ENCODE measurements at places on chromosomes 16 and 17.

DNA sequence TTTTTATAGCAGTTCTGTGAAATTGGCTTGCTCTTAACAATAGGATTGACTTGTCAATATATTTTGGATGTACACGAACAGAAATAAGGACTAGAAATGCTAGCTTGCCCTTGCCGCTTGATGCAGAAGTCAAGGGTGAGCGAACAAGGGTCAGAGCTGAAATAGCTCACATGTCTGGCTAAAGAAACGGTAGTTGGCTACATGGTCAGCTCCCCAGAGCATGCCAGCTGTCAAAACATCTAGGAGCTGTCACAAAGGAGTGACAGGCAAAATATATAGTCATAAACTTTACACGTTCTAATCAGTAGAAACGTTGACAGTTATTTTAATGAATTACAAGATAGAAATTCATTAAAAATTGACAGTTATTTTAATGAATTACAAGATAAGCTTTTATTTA is 2.9 kb upstream of the MEIOB start:
- DNase-seq: no peak

DNA sequence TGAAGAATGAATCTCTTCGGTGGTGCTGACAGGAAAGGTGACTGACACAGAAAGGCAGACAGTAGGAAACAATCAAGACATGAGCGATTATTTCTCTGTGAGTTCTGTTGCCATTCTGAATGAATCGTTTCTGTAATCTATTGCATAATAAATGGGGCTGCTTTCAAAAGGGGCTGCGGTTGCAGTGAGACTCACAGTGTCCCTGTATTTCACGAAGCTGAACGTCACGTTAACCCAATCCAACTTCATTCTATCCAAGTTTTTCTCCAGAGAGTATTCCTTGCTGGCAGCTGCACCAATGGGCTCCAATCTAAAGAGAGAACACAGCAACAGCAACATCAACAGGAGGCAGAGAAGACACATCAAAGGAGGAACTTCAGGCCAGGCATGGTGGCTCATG is 75.4 kb downstream of the DNAH3 start:
- DNase-seq: no peak

GRCh38 chr16:89149386-89149785 is 22.2 kb upstream of the CDH15 start:
- DNase-seq: no peak

DNA sequence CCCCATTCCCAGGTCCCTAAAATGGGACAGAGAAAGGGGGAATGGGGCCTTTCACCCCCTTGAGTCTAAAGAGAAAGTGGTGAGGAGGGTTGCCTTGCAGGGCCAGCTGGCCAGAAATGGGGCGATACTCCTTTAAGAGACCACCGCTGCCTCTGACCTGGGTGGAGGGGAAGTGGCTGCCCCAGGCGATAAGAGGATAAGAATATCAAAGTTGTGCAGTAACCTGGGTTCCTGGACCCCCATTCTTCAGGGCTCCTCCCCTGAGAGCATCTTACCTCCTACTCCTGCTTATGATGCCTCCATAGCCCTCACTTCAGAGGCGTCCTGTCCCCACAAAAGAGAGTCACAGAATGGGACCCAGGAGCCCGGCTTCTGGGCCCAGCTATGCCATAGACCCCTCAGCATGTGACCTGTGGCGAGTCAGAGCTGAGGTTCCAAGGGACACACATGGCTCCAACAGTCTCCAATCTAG is 5.2 kb upstream of the TSPOAP1 start:
- no peak for DNase-seq

DNA sequence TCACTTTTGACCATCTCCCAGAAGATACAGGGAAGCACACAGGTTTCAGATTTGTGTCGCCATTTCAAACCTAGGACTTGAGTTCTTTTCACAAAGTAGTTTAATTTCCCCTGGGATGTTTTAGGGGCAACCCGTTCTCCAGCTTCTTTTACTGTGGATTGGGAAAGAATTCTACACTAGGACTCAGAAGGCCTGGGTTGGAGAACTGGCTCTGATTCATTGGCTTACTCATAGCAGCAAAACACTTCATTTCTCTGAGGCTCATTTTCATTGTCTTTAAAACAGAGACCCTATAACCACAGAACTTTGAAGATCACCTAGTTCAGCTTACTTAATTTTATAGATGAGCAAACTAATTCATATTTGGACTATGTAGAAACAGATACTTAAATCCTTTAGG is 175.9 kb upstream of the SALL1 start:
- DNase-seq: no peak

GRCh38 chr17:28500712-28501379 is 5.3 kb upstream of the FOXN1 start:
- no peak for DNase-seq

DNA sequence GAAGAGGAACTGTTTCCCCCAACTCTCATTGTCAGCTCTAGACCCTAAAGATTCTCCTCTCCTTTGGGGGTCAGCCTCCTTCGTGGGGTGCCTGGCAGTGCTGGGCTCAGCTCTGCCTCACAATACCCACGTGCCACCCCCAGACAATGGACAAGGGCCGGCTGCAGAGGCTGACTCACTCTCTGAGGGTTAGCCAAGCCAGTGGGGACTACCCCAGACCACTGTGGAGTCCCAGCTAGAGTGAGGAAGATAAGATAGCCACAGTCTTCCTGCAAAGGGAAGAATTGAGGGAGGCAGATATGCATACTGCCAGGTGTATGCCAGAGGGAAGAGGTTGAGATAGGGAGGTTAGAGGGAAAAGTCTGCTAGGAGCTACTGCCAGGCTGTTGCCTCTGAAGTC is 13.5 kb upstream of the MTMR4 start:
- no peak for DNase-seq

DNA sequence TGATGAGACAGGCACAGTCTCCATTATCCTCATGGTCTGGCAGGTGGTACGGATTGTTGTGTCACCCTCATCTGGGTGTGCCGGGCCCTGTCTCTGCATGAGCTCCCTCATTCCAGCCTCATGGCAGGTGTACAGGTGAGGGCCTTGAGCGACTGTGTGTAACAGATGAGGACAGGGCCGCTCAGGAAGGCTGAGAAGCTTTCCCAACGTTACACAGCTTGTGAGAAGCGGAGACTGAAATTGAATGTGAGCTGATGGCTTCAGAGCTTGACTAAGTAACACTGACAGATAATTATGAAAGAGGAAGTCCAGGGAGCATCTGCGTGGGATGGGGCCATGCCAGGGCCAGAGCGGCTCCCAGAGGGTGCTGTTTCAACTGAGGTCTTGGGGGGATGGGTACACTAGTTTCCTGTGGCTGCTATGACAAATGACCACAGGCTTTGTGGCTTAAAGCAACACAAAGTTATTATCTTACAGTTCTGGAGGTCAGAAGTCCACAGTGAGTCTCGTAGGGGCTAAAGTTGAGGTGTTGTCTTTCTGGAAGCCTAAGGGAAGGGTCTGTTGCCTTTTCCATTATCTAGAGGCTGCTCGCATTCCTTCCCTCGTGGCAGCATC is 36.7 kb downstream of the CMIP start:
- peak; percentile 33 for DNase-seq

- no peak for DNase-seq
These were observed 23.4 kb downstream of the MAPK8IP3 start for GRCh38 chr16:1729445-1729844.

- no peak for DNase-seq
These were observed 864 bp upstream of the CTCF start for GRCh38 chr16:67561501-67561823.

DNA sequence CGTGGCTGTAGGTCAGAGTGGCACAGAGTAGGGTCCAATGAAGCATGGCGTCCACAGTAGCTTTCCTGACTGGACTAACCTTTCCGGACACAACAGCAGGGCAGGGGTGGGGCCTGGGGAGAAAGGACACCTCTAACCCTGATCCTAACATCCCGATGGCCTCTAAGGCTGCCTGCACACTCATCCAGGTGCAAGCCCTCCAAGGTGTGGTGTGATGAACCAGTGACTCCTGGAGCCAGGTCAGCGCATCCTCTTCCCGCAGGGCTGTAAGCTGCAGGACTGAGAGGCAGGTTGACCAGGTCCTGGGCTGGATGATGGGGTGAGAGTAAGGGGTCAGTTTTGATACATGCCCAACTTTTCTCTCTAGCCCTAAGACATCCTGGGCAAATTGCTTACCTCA is 3.1 kb upstream of the ERBB2 start:
- DNase-seq: no peak

DNA sequence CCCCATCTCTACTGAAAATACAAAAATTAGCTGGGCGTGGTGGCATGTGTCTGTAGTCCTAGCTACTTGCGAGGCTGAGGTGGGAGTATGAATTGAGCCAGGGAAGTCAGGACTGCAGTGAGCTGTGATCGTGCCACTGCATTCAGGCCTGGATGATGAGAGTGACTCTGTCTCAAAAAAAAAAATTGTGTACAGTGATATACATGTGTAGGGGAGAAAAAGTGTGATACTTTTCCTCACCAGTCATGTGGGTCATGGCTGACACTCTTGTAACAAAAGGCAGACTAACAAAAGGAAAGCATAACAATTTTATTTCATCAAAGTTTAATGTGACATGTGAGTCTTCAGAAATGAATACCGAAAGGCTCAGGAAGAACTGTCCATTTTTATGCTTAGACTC is 2.0 kb upstream of the ABCC12 start:
- no peak for DNase-seq

DNA sequence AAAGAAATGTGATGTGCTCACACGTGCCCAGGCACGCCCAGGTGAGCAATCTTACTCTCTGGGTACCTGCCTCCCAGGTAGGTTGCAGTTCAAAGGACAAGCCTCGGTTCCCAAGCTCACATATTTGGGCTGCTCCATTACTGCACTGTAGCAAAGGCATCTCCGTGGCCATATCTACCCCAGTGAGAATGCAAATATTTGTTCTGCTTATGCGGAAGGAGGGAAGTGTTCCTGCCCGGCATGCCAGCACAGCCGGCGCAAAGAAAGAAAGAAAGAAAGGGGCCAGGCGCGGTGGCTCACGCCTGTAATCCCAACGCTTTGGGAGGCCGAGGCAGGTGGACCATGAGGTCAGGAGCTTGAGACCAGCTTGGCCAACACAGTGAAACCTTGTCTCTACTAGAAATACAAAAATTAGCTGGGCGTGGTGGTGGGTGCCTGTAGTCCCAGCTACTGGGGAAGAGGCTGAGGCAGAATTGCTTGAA is 30.7 kb downstream of the SLC43A2 start:
- DNase-seq: no peak

DNA sequence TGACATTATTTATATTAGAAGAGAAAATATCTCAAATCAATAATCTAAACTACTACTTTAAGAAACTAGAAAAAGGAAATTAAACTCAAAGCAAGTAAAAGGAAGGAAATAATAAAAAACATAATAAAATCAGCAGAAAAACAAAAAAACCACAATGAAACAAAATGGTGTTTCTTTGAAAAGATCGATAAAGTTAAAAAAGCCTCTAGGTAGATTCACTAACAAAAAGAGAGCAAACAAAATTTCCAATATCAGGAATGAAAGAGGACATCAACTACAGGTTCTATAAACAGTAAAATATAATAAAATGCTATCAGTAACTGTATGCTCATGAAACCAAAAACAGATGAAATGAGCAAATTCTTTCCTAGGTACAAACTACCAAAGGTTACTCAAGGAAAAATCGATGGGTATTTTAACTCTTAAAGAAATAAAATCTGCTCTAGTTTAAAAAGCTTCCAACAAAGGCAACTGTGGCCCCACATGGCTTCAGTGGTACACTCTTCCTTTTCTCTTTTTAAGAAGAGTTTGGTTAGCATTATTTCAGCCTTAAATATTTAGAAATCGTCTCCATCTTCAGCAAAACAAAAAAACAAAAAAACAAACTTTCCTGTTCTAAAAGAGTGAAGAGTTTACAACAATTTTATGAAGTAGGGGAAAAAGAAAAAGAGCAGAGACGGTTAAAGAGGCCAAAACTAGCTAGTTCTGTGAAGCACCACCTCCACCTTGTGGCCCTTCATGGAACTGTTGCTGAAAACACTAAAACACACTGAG is 102.2 kb downstream of the TRIM37 start:
- DNase-seq: no peak

DNA sequence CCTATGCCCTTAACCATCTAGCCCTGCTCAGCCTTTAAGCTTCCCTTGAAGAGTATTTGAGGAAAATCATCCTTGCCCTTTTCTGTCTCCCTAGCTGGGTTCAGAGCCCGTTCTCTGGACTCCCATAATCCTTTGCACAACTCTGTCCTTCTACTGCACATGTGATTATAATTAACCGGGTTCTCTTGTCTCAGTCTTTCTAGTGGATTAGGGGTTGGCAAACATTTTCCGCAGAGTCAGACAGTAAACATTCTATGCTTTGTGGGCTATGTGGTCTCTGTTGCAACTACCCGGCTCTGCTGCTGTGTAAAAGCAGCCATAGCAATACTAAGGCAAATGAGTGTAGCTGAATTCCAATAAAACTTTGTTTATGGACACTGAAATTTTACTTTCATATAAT is 80.0 kb downstream of the CDRT15 start:
- no peak for DNase-seq

DNA sequence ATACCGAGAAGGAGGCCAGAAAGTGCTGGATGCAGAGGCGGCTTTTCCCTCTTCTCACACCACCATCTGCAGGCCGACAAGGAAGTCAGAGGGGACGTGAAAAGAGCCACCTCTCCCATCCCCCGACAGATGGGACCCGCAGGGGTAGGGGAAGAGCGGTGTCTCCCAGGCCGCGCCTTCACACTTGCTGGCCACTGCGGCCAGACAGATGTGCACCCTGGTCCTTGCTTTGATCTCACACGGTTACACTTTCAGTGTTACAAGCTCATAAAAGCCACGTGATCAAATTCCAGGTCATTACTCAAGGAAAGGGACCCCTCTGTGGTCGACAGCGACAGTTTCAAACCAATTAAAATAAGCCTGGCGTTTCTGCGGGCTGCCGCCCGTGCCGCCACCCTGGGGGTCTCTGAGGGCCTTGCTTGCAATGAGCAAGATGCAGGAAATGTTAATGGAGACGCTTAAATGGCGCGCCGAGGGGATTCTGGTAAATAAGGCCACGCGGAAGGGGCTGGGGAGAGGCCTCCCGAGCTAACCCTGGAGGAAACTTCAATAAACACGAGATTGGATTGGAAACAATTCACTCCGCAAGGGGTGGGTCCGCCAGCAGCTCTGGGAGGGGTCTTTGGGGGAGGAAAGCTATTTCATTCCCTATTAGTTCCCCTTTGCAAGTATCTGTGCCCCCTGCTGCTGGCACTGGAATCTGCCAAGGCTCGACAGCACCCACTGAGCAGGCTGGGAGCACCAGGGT is 240.9 kb downstream of the ENGASE start:
- DNase-seq: no peak

- DNase-seq: no peak
These were observed 597.7 kb downstream of the TMEM114 start for GRCh38 chr16:7992616-7993015.

DNA sequence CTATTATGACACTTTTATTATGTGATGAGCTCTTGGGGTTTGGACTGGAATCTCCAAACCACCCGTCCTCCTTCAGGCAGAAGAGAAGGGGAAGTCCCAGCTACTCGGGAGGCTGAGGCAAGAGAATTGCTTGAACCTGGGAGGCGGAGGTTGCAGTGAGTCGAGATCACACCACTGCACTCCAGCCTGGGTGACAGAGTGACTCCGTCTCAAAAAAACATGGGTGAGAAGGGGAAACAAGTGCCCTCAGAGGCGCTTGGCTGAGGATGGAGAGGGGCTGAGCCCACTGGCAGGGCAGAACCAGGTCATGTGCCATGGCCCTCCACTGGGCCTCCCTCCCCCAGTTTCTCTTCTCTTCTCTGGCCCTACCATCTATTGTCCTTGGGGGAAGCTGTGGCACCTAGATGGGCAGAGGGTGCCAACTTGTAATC is 120.9 kb upstream of the SMURF2 start:
- no peak for DNase-seq
